PC-3 (cell line): ENCODE measurements at places on chromosomes 16 and 17. TPM values are rescaled to one million over a fixed set of nuclear protein-coding genes. Genes with fewer than 3 reads are reported as not detected.

DNA sequence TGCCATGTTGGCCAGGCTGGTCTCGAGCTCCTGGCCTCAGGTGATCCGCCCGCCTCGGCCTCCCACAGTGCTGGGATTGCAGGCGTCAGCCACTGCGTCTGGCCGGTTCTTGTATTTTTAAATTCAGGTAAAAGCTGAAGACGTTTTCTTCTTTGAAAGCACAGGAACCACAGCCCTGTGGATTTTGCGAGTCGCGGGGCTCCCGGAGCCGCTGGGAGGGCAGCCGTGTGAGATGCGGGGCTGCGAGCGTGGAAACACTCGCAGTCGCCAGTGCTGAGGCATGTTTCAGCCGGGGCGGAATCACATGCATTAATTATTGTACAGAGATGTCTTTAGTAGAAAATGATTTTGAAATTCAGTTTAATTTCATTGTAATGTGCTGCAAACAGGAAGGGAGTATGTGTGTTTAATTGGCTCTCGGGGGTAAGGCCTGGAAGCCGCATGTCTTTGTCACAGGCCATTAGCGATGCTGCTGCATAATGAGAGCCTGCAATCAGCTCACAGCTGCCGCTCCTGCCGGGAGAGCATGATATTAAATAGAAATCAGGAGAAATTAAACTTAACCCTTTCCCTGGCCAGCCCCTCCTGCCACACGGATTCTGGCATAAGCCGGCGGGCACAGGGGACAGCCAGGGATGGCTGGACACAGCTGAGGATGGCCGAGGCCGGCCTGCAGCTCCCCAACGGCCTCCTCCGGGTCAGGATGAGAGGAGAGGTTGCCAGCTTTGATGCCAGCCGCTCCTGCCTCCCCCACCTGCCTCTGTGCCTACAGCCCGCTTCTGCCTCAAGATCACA, 35.4 kb upstream of the CDH15 start:
- H3K4me1 ChIP-seq = no peaks in the 10 kb centered on the region
- no peak overlapping the region for H3K27ac ChIP-seq
- no peaks in the 10 kb centered on the region for H3K27me3 ChIP-seq
- no peaks in the 10 kb centered on the region for H3K36me3 ChIP-seq
- no peak overlapping the region for H3K4me3 ChIP-seq
- no peak for DNase-seq

Gene PARD6A
- total RNA-seq = 15.1 and 16.4 TPM in 2 replicates

DNA sequence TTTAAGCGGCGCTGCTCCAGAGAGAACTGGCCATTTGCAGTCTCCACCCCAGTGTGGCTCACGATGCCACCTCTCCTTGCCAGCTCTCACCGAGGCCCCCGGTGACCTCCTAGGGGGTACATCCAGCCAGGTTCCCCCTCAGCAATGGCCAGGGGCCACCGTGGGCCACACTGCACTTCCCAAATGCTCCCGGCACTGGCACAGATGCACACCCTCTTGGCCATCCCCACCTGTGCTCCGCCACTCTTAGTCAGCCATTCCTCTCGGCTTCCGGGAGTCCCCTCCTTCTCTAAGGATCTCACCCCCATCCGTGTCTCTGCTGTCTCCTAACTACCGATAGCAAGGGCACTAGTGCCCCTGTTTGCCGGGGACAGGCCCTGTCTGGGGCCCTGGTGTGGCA, 25.8 kb downstream of the MLYCD start:
- H3K4me1 ChIP-seq = peaks cover 10% of the 10 kb centered on the region
- DNase-seq = no peak
- H3K27ac ChIP-seq = no peak overlapping the region
- H3K36me3 ChIP-seq = no peaks in the 10 kb centered on the region

DNA sequence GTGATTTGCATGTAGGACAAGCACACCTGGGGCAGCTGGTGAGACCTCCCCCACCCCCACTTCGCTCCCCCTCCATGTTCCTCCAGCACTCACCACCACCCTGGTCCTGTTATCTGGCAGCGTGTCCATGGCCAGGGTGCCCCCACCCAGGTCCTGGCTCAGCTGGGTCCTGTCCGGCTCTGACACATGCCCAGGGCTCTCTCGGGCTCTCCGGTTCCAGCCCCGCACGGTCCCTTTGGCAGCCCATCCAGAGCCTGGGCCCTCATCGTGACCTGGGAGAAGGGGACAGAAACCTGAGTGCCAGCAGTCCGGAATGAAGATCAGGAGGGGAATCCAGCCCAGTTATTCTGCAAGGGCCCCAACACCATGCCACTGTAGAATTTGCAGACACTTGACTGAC, 11.9 kb downstream of the PLXDC1 start:
- H3K4me1 ChIP-seq = peaks cover 9% of the 10 kb centered on the region; the same call in 1 of the 2 replicates
- H3K36me3 ChIP-seq = no peaks in the 10 kb centered on the region
- H3K27me3 ChIP-seq = no peaks in the 10 kb centered on the region
- H3K4me3 ChIP-seq = no peak overlapping the region
